ENCODE measurements at places on chromosomes 4 and X. TPM values are rescaled to one million over a fixed set of nuclear protein-coding genes. Genes with fewer than 3 reads are reported as not detected.

The ZCCHC12 gene
- not detected for polyA plus RNA-seq

The PRICKLE3 gene
- polyA plus RNA-seq = 6.9 TPM

The BLTP1 gene
- polyA plus RNA-seq = 22.9 TPM

The SYTL4 gene
- 3.3 TPM for polyA plus RNA-seq

Measured in BJ (cell line).